ENCODE measurements at places on chromosomes 5 and 9.

GRCh38 chr5:127609011-127609410, 39.9 kb upstream of the CTXN3 start:
- DNase-seq = no peak

- no peak for DNase-seq
Observed at GRCh38 chr5:143806579-143806978, 5.4 kb upstream of the HMHB1 start.

- no peak for DNase-seq
Observed at GRCh38 chr9:19495186-19496028, 86.6 kb downstream of the ACER2 start.

DNA sequence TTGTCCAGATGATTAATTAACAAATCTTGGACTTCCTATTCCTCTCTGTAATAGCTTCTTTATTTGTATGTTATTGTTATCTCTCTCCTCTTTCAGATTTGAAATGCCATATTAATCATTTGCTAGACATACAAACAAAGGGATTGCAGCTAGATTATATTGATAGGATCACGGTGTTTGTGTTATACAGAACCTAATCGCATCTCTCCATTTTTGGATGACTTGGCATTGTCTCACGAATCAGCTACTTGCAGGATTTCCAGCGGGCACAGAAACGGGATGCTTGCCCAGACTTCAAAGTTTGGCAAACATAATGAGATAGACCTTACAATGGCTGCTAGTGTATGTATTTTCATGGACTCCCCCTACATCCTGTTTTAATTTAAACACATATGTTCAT, 368.1 kb downstream of the TLE4 start:
- no peak for DNase-seq

DNA sequence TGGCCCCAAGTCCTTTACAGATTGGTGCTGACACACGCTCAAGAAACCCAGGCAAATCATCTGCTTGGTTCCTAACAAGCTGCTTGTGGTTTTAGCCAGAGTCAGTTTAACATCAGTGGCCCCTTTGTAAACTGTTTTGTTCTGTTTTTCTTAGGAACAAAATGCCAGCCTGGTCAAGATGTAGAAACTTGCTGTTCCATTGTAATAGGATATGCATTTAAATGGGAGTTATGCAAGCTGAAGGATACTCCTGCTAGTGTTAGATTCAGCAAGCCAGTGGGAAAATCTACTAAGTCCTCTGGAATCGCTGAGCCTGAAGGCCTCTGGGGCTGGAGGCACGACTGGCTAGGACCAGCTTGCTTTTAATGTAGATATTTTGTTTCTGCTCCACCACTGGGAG, 391.1 kb downstream of the TLE4 start:
- no peak for DNase-seq

DNA sequence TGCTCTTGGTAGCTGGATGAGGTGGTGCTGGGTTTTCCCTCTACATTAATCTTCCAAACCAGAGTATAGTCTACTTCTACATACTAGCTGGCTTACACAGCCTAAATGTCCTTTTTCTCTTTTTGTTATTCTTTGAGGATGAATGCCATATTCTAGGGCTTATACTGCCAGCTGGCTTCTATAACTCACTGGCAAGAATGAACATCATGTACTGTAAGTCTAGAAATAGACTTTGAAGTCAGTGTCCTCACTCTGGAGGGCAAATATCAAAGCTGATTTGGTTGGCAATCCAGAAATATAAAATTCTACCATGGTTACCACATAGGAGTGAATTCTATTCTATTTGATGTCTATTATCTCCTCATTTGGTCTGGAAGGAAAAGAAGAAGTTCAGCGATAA, 251.7 kb upstream of the TYRP1 start:
- no peak for DNase-seq

GRCh38 chr9:113454914-113455761, 8.4 kb upstream of the RGS3 start:
- peak; percentile 90 for DNase-seq

- no peak for DNase-seq
Observed at GRCh38 chr5:5784101-5784500, 361.6 kb downstream of the ICE1 start.

DNA sequence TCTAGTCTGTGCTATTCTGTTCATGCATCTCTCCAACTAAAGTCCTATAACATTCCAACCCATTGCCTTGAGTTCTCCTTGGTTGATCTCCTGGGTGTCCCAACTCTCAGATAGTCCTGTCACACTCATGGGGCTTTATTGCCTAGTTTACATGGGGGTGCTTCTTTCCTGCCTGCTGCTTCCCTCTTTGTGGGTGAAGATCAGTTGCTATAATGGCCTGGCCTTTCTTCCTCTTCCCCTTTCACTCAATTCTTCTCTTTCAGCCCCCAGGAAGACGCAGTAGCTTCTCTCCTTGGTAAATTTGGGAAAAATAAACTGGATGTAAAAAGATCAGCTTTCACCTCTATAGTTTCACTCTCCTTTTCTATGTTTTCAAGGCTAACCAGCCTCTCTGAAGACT, 66.5 kb downstream of the PTCD2 start:
- DNase-seq = no peak
